ENCODE measurements at places on chromosomes 4 and X.

GRCh38 chr4:159463235-159463634, 360.4 kb downstream of the RAPGEF2 start:
- no peak for DNase-seq

DNA sequence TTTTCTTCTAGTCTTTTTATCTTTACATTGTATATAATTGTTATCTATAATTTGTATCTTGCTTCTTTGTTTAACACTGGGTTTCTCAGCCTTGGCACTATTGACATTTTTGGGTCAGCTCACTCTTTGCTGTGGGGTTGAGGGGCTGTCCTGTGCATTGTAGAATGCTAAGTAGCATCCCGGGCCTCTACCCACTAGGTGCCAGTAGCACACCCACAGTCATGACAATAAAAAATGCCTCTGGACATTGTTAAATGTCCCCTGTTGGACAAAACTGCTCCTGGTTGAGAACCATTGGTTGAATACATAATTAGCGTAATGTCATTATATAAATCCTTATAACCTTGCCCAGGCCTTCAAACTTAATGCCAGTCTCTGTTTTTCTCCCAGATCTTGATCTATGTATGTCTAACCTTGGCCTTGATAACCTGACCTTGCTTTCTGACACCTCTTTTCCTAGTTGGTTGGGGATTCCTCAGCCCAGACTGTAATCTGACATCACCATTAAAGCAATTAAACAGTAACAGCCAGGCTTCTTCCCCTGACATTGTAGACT, 46.1 kb downstream of the DCX start:
- no peak for DNase-seq

GRCh38 chr4:144709159-144709558, 63.2 kb downstream of the HHIP start:
- DNase-seq = peak; percentile 70

DNA sequence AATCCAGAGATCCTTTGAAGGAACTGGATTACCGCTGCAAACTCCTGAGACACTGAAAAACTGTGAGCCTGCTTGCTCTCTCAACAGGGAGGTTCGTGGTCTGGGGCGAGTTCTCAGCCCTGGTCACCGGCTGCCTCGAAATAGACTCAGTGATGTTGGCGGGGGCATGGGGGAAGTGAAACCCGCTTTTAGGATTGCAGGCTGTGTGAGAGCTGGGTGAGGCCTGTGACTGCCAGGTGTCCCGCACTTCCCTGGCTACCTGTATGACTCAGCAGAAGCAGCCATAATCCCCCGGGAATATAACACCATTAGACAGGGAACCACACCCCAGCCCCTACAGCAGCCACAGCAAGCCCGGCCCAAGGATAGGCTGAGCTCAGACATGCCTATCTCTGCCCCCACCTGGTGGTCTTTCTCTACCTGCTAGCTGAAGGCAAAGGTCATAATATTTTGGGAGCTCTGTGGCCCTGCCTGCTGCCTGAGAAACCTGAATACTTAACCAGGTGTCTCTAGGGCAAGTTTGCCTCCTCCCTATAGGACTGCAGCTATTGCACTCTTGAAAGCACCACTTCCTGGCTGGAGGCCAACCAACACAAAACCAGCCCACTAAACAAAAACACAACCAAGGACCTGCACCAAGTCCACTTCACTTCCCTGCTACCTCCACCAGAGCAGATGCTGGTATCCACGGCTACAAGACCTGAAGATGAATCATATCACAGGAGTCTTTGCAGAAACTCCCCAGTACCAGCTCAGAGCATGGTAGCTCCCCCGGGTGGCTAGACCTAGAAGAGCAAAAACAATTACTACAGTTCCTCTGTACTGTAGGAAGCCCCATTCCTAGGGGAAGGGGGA, 202.0 kb downstream of the RRAGB start:
- DNase-seq = no peak

GRCh38 chrX:6574762-6575161, 39.8 kb upstream of the VCX3A start:
- DNase-seq = no peak

- peak; percentile 26 for DNase-seq
These were observed 1865.3 kb upstream of the AGA start for GRCh38 chr4:179307297-179308136.

GRCh38 chrX:115591856-115592842, 31.2 kb downstream of the PLS3 start:
- DNase-seq = no peak

DNA sequence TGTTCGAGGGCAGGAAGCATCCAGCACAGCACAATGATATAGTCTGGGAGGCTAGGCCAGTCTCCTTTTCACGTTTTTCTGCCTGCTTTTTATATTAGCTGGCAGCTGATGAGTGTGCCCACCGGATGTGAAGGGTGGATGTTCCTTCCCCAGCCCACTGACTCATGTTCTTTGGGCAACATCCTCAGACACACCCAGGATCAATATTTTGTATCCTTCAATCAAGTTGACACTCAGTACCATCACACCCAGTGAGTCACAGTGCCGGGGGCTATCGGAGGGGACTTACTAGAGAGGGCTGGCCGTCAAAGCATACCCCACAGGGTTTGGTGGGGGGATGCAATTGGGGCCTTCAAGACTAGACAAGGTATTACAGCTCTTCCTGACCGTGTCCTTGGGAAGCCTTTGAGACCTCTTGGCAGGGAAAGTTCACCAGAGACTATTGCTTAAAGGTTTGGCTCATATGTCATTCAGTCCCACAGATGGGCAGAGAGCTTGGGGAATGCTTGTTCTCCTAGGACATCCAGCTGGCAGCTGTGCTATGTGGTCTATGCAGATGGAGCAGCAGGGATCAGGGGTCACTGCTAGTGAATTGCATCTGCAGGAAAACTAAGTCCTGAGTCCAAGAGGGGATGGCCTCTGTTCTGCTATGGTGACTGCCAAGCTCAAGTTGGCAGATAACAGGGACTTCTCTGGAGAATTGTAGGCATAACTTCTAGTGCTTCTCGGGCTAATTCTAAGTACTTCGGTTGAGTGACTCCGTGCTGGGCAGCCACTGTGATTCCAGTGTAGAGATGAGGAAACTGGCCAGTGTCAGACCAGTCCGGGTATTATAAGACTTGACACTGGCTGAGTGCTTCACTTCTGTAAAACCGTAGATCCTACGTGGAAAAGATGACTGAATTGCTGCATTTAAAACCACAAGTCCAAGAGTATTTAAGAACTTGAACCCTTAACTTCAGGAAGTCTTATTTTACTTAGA, 12.9 kb upstream of the WDR1 start:
- DNase-seq = no peak

DNA sequence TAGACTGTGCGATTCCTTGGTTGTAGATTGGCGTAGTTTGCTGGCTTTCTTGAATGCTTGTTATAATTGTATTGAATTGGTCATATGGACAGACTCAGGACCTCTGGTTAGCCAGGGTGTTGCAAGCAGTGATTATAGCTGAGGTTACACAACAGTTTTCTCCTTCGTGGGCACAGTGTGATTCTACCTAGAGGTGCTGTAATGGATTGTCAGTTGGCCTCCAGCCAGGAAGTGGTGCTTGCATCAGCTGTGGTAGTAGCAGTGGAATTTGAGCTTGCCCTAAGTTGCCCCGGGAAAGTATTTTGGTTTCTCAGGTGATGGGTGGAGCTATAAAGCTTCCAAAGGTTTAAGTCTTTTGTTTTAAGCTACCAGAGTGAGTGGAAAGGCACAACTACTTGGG, 23.1 kb upstream of the GABRG1 start:
- no peak for DNase-seq

DNA sequence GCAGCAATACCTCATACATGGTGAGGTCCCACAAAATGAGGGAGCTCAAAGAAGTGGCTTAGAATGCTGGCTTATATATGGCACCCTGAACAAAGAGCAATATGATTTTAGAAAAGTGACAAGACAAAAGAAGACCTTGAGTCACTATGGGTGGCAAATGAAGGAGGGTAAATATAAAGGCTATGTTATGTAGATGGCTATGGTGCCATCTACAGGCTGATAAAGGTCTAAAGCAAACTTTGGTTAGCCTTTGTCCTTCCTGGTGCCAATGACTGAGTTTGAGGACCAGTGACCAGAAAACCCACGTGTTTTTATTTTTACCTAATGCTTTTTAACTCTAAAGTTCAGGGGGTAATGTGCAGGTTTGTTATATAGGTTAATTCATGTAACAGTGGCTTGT, 151.8 kb downstream of the CCNG2 start:
- peak; percentile 41 for DNase-seq

GRCh38 chr4:139451997-139452396, 1.9 kb upstream of the RAB33B start:
- no peak for DNase-seq

GRCh38 chrX:94057385-94057784, 383.4 kb downstream of the FAM133A start:
- no peak for DNase-seq

DNA sequence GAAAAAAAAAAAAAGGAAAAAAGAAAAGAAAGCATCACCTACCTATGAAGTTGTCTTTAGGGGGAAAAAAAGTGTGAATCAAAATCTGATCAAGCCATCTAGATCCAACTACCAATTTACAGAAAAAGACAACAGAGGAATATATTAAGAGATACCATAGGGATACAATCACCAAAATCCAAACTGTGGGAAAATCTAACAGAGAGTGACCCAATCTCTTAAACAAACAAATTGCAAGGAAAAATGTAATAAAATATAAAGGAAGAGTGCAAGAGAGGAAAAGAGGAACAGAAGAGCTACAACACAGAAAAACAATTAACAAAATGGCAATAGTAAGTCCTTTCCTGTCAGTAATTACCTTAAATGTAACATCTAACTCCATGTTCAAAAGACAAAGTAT, 19.0 kb downstream of the THOC2 start:
- DNase-seq = no peak

DNA sequence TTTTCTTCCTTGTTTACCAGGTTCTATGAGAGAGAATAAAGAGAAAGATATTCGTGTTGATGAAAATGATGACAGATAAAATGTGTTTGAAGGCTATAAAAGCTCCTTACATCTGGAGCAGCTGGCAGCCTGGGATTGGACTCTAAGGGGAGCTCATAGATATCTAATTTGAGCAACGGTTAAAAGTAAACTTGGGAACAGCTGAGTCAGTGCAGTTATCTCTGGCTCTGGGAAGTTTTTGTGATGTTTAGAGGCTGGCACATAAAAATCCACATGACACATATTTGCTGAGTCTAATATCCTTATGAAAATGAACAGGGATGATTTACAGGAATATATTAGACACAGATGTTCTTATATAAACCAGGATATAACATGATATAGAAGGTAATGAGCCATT, 331.8 kb upstream of the TENM3 start:
- peak; percentile 54 for DNase-seq

- DNase-seq = no peak
These were observed 286.3 kb downstream of the PDGFC start for GRCh38 chr4:156685308-156685707.

GRCh38 chrX:20177093-20177492, 35.5 kb upstream of the EIF1AX start:
- DNase-seq = no peak

DNA sequence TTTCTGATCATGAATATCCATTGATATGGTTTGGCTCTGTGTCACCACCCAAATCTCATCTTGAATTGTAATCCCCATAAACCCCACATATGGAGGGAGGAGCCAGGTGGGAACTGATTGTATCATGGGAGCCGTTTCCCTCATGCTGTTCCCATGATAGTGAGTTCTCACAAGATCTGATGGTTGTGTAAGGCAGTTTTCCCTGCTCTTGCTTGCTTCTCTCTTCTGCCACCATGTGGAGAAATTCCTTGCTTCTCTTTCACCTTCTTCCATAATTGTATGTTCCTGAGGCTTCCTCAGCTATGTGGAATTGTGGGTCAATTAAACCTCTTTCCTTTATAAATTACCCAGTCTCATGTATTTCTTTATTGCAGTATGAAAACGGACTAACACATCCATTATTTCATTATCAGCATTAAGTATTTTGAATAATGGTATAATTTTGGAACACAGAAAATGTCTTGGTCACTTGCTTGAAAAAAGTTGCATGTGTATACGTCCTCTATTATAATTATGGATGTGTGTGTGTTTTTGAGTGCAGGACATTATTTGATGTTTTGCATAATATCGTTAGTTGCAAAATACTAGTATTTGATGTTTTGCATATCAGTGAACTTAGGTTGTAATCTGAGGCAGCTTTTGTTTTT, 334.6 kb downstream of the PCDH10 start:
- peak; percentile 83 for DNase-seq

GRCh38 chrX:100593581-100593980, 8.8 kb downstream of the TNMD start:
- DNase-seq = no peak

DNA sequence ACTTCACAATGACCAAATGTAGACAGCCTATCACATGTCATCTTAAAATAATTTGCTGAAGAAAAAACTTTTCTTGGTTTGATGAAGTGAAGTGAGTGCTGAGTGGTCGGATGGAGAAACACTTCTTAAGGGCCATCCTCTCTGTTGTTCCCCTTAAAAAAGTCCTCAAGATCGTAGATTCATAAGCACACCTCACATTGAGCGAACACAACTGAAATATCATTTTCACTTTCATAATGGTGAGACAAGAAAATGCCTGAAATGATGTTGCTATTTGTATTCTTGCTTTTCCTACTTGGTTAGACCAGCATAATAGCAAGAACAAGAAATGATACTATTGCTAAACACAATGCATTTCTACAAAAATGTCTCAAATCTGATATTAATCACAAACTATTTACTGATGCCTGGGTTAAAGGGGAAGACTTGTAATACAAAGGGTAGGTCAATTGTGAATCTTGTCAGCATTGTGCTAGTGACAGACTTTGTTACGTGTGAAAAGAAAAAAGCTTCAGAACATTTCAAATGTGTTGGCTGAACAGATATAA, 305.6 kb upstream of the NR3C2 start:
- DNase-seq = no peak

DNA sequence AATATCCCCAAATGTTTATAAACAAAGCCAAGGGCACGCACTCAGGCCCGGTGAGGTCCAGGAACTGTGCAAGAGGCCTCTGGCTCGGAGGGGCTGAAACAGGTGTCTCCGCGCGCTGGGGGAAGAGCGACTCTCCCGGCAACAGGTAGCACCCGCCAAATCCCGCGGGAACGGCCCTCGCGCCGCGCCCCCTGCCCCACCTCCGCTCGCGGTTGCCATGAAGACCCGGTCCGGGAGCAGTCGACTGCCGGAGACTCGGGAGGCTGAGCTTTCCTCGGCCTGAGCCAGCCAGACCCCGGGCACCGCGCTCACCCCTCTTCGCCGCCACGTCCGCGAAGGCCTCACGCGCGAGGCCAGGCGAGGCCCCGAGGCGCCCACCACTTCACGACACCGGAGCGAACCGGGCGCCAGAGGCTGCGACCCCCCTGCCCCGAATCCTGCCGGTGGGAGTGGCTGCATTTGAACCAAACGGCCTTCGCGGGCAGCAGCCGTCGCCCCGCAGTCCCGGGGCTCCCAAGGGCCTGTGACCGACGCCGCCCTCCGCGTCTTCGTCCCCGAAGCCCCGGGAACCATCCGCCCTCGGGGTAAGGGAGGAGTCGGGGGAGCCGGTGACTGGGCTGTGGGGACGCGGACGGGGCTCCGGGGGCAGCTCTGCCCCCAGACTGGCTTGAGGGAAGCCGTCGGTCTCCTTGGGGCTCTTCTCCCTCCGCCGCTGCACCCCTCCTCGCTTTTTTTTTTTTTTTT, at the start of gene NSUN7:
TSS of gene NSUN7 (plus strand) at position 239 of the 744 bp plus-strand sequence. CDS start 739 bp downstream, outside the sequence.
- DNase-seq = peak; percentile 15

Measured in choroid plexus epithelial cell (primary cell).